ENCODE measurements at places on chromosomes 3 and 15. TPM values are rescaled to one million over a fixed set of nuclear protein-coding genes. Genes with fewer than 3 reads are reported as not detected.

Gene KCNMB2
- not detected for total RNA-seq

Gene C3orf22
- total RNA-seq: not detected

Gene AHSG
- not detected for total RNA-seq

DNA sequence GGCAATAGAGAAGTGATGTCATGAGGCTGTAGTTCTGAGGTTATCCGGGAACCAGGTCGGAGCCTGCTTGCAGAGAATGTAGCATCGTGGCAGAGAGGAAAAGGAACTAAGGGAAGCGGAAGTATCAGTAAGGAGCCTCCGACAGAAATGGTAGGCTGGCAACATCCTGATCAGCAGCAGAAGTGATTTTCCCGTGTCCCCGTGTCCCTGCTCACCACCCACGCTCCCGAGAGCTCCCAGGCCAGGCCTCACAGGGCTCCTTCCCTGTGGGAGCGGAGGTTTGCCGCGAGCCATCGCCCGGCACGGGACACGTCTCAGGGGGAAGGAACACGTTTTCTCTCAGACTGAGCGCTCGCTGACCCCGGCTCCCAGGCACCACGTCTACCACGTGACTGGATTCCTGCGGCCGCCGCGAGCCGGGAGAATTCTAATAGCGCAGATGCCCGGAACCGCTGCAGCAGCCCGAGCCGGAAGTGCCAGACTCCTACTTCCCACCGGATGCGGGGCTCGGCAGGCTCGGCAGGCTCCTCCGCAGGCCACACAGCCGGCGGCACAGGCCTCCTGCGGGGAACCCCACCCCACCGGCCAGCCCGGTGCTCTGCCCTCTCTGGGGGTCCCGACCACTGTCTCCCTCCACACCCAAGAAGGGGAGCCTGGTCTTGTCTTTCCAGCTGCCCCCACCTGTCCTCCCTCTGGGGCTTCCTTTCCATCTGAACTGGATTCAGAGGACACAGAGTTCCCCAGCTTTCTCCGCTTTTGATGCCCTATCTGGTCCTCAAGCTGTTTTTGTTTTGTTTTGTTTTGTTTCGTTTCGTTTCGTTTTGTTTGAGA lies 99.3 kb downstream of the BDH1 start:
- DNase-seq: peak; percentile 92

GRCh38 chr3:192161661-192162060 lies 565.7 kb downstream of the FGF12 start:
- DNase-seq: no peak

GRCh38 chr15:69881766-69882165 lies 216.0 kb downstream of the TLE3 start:
- no peak for DNase-seq

Data from LHCN-M2 (cell line).